NCI-H1105 treated with DMSO at 0.1 percent for 48 hours (cell line): ENCODE measurements at places on chromosomes 5 and 9.

- no peak for DNase-seq
These were observed 329.2 kb downstream of the EBF1 start for GRCh38 chr5:158770506-158770905.

DNA sequence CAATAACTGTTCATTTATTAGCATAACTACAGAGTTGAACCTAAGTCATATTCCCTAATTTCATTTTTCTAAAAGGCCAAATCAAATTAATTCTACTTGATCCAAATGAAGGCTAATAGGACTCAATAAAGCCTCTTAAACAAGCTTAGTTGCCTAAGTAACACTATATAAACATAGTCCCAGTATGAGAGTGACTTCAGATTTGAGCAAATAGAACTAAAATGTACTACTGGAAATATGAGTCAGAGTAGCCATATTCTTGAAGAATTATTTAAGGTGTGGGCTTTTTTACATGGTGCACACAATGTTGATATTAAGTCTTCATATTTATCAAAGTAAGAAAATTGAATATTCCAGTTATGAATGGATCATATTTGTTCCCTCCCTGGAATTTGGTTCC is 872.3 kb downstream of the MAT2B start:
- no peak for DNase-seq

DNA sequence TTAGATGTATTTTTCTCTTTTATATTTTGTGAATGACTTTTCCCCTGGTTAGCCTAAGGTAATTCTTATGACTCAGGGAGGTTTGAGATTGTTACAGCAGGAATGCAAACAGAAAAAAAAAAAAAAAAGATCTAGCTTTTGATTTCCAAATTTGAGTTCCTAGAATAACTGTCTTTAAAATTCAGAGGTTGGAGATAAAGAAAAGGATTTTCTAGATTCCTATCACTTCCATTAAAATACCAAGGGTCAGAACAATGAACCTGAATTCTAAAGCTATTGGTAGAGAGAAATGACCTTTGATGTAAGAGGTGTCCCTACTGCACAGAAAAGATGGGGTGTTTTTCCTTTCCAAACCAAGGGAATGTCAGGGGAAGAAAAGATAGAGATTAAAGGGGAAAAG is 262.5 kb downstream of the DOCK8 start:
- no peak for DNase-seq

- DNase-seq = peak; percentile 15
These were observed 19.0 kb upstream of the BARX1 start for GRCh38 chr9:93974151-93974550.

DNA sequence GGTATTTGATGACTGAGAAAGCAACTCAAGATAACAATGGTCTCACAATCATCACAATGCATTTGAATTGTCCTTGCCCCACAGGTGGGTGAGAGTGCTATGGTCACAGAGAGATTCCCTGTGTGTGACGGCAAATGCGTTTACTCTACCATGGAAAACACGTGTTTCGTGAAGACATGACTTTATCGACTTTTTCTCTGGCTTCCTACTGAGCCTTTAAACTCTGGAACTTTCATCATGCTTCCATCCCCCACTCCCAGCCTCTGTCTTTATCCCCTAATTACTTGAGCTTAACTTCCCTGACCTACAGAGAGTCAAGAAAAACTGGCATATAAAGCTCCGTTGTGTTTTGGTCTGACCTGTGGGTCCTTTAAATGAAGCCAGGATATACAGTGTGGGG is 414.1 kb upstream of the CLINT1 start:
- DNase-seq = no peak

GRCh38 chr5:109743041-109743531 is 53.4 kb downstream of the MAN2A1 start:
- DNase-seq = no peak

GRCh38 chr9:81824802-81825730 is 103.2 kb upstream of the SPATA31D4 start:
- DNase-seq = no peak

DNA sequence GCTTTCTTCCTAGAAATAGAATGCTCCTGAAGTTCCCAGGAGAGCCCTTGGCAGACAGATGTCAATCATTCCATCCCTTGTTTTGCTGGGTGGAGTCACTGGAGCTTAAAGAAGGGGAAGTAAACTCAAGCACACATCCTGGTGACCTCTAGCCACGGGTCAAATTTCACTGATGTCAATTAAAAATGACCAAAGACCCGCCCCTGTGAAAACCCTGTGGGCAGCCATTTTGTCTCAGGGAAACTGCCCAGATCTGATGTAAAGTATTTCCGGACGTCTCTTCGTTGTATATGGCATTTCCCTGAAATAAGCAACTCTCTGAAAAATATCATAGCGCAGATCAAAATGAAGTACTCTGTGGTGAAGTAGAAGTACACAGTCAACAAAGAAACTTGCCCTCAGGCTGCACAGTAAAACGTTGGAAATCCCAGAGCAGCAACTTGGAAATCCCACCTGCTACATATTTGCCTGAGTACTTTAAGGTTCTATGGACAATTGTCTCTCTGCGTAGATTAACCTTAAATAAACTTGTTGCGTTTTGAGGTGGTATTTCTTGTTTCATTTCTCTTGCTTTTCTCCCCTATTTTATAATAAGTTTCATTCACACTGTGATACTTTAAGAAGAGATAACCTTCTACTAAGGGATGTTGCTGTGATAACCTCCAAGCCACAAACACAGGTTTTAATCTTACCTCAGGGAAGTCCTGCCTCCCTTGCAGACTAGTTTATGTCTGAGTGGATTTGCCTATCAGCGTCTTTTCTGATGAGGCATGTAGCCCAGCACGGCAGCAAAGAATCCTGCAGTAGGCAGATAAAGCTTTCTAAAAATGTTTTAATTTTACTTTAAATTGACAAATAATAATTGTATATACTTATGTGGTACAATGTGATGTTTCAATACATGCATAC is 60.9 kb upstream of the PIP5K1B start:
- DNase-seq = no peak

- no peak for DNase-seq
These were observed 308.6 kb upstream of the RGMB start for GRCh38 chr5:98464737-98465330.

DNA sequence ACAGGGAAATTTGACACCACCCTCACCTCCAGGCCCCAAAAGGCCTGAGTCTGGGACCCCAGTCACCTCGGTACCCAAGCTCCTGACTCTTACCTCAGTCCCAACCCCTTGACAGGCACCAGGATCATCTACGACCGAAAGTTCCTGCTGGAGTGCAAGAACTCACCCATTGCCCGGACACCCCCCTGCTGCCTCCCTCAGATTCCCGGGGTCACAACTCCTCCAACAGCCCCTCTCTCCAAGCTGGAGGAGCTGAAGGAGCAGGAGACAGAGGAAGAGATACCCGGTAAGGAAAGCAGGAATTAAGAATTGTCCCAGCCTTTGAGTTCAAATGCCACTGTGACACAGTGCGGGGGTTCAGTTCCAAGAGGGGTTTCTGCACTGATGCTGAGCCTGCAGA is 1.3 kb downstream of the EIF4EBP3 start:
- DNase-seq = no peak

DNA sequence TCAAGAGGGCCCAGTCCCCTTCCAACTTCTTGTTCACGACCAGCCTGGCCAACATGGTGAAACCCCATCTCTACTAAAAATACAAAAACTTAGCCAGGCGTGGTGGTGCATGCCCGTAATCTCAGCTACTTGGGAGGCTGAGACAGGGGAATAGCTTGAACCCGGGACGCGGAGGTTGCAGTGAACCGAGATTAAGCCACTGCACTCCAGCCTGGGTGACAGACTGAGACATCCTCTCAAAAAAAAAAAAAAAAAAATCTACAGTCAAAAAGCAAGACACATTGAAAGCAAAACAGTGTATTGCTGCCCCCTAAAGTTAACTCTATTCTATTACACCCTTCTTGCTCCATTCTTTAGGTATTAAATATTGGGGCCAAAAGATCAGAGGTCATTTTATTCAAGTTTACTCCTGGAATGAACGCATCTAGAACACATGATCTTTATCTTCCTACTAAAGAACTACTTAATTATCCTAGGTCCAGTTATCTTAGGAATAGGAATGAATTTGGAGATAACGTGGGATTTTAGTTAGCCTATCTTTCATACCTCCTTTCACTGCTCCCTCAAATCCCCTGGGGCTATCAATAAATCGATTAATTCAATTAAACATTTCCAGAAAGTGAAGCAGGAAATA is 2.4 kb downstream of the ATG12 start:
- DNase-seq = peak; percentile 31

DNA sequence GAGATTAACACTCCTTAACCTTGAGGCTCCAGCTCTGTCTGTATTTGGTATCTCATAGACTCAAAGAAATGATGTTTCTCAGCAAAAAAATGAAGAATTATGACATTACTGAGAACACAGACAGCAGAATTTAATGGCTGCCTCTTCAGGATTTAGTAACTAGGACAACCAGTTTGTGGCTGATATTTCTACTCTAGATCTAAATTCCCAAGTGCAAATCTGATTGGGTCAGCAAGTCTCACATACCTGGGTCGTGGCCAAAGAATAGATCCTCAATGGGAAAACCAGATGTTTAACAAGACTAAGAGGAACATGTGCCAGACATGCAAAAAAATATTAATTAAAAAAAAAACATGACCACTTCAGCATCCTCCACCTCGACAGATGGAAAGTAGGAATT is 608.9 kb downstream of the DTWD2 start:
- DNase-seq = no peak

DNA sequence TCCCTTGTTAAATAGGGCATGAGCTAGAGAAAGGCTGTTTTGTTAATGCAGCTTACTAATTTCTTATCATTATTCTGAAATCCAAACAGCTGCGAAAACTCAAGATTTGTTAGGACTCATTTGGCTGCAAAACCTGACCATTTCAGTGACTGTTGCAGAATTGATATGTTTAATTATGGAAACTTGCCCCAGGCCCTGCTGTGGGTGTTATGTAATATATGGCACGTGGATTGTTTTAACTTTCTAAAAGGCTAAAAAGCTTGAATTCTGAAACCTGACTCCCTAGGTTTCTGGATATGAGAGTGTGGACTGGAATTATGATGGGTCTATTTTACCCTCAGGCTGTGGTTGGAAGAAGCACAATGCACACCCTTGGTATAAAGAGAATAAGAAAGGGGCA is 4.4 kb downstream of the IL9 start:
- no peak for DNase-seq

GRCh38 chr9:87249029-87249428 is 248.6 kb upstream of the DAPK1 start:
- peak; percentile 25 for DNase-seq

GRCh38 chr5:178284093-178284675 is 51.6 kb upstream of the PHYKPL start:
- DNase-seq = no peak

DNA sequence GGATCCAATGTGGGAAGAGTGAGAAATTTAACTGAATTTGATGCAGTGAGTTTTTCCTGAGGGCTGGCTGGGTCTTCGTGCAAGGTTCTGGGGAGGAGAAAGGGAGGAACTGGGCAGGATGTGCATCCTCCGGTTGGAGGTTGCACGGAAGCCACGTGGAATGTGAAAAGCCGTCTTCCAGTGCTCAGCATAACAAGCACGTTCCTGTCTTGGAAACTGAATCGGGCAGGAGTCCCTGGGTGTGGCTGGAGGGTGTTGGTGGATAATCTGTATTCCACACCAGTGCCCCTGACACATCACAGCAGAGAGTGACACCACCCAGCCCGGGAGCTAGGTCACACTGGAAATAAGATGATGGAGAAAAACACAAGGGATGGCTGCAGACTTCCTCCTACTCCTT is 154.3 kb downstream of the C5orf15 start:
- DNase-seq = no peak
